H9 (cell line): ENCODE measurements at places on chromosomes 7 and 10. TPM values are rescaled to one million over a fixed set of nuclear protein-coding genes. Genes with fewer than 3 reads are reported as not detected.

FRMD4A gene
- total RNA-seq, result 19.6 and 21.3 TPM in 2 replicates

SPOCK2 gene
- total RNA-seq, result 0.86 and 1.8 TPM in 2 replicates

SPDYE8 gene
- total RNA-seq, result not detected in 2 replicates

CSTF2T gene
- 41.3 and 42.1 TPM in 2 replicates for total RNA-seq

ZNF777 gene
- 15.6 and 15.9 TPM in 2 replicates for total RNA-seq

TSPAN15 gene
- total RNA-seq, result 7.7 and 7.8 TPM in 2 replicates
